ENCODE measurements at places on chromosomes 2 and 18.

- no peak for DNase-seq
Measured at GRCh38 chr18:62037012-62037742, 144.4 kb upstream of the RNF152 start.

GRCh38 chr18:34884436-34884835 is 156.8 kb upstream of the MAPRE2 start:
- no peak for DNase-seq

GRCh38 chr2:64985447-64985846 is 3.8 kb upstream of the SLC1A4 start:
- DNase-seq: no peak

- peak; percentile 21 for DNase-seq
Measured at GRCh38 chr2:111202266-111203040, 81.7 kb downstream of the BCL2L11 start.

DNA sequence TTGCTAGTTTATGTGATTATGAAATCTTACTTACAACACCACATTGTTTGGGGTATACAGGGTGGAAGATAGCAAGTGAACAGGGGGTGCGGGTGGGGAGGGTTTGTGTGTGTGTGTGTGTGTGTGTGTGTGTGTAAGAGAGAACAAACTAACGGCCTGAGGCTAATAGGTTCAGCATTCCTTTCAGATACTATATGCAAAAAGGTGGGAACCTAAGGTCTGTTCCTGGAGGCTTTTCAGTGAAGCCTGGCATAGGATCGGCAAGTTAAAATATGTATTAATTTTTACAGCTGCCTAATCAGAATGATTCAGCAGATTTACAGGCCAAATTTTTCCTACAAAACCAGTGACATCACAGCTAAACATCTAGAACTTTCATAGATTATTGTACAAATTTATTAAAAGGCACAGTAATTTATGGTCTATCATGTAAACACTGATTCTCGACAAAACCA is 7.6 kb upstream of the SPDYA start:
- peak; percentile 89 for DNase-seq

GRCh38 chr18:67363694-67364093 is 152.8 kb downstream of the DSEL start:
- no peak for DNase-seq

DNA sequence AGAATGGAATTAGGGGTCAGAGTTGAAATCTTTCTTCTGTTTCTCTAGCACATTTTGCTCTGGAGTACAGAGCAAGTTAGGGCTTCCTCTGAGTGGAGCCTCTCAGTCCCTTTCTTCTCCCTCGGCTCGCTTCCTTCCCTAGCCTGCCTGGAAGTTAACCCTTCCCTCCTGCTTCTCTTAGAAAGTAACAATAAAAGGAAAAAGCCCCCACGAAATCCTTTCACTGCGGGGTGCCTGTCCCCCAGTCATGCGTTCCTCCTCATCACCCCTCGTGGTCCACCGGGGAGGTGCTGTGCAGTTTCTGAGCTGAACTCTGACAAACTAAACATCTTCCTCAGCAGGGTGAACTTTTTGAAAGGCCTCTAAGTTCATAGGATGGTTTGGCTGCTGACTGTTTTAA is 2.0 kb downstream of the IGFBP2 start:
- DNase-seq: peak; percentile 30

DNA sequence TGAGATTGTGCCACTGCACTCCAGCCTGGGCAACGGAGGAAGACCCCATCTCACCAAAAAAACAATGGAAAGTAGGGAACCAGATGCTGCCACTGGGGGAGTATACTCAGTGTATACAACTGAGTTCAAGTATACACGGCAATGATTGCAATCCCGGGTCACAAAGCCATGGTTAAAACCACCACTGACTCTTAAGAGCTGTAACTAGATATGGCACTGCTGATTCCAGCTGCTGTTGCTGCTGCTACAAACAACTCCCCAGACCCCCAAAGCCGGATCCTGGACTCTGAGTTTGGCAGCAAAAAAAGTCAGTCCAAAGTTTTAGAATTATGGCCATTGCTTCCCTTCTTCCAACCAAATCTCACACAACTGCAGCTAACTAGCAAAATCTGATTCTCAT is 43.7 kb upstream of the COX7A2L start:
- no peak for DNase-seq

- DNase-seq: no peak
Measured at GRCh38 chr2:73142937-73143336, 30.2 kb upstream of the RAB11FIP5 start.

GRCh38 chr2:128455721-128456050 is 137.0 kb upstream of the HS6ST1 start:
- no peak for DNase-seq

DNA sequence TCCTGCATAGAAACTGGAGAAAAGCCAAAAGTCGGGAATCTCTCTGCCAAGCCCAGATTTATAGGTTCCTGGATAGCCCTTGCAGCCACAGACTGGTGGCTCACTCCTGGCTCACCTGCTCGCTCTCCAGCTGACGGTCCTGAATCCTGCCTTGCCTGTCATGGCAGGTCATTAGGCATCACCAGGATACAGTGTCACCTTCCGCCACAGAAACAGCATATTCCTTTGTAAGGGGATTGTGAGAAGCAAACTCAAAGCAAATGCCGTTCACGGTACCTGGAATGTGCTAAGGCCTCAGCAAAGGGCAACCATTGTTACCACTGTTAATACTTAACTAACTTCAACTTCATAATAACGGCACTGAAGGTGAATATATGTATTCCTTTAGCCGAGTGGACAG is 57.1 kb upstream of the GPR45 start:
- DNase-seq: no peak

GRCh38 chr2:204538182-204539018 is 6.9 kb upstream of the PARD3B start:
- peak; percentile 89 for DNase-seq

DNA sequence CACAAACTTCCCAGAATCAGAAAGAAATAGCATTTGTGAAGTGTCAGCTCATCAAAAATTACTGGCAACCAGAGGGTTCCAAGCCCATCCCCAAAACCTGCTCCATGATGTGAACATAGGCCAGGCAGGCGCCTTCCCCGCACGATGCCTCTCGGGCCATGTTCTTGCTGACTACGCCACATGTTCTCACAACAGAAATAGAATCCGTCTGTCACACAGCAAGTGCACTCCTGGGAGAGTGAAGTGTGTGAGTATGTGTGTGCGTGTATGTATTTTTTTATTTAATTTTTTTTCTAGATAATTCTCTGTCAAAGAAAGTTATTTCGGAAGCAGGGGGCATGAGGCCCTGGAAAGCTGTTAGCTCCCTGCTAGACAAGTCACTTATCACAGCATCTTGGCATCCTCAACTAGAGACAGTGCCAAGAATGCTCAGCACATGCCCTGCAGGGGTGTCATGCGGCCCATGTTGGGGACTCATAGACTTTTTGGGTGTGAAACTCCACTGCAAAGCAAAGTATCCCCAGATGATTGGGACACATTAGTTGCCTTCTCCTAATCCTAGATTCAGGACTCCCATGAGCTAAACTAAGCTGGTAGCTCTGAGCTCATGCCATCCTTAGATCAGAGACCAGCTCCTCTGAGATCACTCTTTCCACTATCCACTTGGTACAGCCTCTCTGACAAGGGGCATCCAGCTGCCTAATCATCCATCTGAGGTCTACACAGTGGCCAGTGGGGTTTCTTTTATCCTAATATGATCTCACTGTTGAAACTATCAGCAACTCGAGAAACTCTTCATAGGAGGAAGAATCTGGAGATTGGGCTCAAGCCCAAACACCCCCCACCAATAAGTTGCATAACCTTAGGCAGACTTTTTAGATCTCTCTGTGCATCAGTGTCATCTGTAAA is 53.2 kb upstream of the CYRIA start:
- no peak for DNase-seq

DNA sequence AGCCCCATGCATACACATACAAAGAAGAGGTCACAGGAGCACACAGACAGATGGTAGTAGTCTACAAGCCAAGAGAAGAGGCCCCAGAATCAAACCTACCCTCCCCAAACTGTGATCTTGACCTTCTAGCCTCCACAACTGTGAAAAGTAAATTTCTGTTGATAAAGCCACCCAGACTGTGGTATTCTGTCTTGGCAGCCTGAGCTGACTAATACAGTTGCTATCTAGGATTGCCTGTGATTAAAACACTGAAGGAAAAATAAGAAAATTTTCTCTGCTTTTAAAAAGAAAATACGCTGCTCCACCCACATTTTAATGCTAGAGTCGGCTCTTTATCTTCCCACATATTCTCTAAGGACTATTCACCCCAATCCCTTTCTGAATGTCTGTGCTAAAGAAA is 143.7 kb upstream of the TMEM200C start:
- DNase-seq: no peak

- no peak for DNase-seq
Measured at GRCh38 chr2:30871440-30871839, 64.2 kb upstream of the CAPN13 start.

DNA sequence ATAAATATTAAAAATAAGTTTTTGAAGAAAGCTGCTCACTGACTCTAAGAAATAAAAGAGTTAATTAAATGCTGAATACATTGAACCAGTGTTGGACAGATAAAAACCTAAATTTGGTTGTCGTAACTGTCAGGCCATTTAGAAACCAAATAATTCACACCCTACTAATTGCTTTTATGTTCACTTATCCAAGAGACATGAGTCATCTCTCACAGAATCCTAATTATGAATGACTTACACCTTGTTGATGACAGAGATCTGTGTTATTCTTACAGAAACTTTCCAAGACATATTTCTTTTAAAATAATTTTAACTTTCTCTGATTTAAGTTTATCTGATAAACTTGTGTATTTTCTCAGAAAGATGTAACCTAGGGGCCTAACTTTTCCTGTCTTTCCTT is 250.7 kb downstream of the IKZF2 start:
- DNase-seq: no peak

- DNase-seq: peak; percentile 13
Measured at GRCh38 chr18:3758531-3758930, 308.6 kb downstream of the TGIF1 start.

DNA sequence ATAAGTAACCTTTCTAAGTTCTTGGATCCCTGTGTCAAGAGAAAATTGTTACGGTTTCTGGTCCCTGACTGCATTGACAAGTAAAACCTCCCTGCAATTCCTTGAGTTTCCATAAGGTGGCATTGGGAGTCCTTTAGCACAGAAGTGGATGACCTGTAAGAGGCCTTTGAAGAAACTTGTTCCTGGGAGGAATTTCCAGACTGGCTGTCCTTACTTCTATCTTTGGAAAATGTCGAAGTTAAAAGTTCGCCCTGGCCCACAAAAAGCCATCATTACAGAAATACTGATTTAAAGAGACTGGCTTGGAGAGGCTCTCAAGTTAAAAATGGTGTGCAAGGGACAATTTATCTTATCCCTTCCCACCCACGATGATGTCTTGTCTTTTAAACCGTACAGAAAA is 218.4 kb downstream of the CDH20 start:
- peak; percentile 89 for DNase-seq

- DNase-seq: no peak
Measured at GRCh38 chr2:15984368-15985255, 44.3 kb downstream of the MYCN start.

DNA sequence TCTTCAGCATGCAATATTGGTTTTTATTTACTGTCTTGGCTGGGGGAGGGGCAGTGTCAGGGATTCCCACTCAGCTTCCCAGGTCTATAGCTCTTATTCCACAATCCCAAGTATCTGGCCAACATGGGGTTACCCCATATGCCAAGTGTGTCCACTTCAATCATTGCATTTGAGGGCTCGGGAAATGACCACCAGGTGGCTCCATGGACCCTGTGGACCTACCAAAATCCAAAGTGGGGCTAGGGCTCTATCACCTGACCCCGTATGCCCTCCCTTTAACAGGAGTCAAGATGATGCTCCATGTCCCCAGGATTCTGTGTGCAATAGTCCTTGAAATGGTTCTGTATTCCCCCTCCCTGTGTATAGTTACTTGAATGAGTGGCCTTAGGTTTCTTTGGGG is 12.1 kb upstream of the TRAF3IP1 start:
- DNase-seq: no peak
